Effector memory CD4-positive, alpha-beta T cell (primary cell): ENCODE measurements at places on chromosomes 12 and 14.

GRCh38 chr14:36020120-36021029 is 156.1 kb downstream of the PTCSC3 start:
- DNase-seq: no peak

DNA sequence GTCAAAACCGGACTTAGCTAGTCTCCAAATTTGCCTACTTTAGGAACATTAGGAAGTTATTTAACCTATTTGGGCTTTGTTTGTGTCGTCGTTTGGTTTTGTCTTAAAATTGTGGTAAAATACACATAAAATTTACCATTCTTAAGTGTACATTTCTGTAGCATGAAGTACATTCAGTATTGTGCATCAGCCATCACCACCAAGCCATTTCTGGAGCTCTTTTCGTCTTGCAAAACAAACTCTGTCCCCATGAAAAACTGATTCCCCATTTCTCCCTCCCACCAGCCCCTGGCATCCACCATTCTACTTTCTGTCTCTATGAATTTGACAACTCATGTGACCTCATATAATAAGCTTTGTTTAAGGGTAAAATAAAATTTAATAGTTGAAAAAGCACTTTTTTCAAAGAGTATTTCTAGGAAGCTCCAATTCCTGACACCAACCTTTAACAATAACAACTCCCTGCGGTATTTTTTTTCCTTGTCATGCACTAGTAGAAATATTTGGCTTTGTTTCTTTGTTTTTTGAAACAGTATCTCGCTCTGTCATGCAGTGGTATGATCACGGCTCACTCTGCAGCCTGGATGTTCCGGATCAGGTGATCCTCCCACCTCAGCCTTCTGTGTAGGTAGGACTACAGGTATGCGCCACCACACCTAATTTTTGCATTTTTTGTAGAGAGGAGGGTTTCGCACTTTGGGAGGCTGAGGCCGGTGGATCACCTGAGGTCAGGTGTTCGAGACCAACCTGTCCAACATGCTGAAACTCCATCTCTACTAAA is 3.6 kb upstream of the UBC start:
- DNase-seq: no peak

GRCh38 chr14:85996551-85996950 is 466.6 kb downstream of the FLRT2 start:
- no peak for DNase-seq

GRCh38 chr14:106518054-106518943 is 991.9 kb downstream of the TMEM121 start:
- peak; percentile 75 for DNase-seq

DNA sequence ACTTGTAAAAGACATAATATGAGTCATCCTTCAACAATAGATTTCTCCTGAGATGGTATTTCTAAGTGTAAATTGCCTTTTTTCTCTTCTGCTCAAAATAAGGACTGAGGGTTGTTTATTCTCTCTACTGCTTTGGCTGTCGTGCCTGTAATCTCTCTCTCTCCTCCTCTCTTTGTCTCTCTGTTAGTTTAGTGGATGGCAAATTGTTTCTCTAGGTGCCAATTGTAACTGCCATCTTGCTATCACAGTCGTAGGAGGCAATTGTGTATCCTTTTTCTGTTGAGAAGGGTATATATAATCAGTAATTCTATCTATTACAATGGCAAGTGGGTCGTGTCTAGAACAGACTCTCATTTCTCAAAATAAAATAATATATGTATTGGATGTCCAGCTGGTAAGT is 545.0 kb upstream of the FBXO33 start:
- no peak for DNase-seq

DNA sequence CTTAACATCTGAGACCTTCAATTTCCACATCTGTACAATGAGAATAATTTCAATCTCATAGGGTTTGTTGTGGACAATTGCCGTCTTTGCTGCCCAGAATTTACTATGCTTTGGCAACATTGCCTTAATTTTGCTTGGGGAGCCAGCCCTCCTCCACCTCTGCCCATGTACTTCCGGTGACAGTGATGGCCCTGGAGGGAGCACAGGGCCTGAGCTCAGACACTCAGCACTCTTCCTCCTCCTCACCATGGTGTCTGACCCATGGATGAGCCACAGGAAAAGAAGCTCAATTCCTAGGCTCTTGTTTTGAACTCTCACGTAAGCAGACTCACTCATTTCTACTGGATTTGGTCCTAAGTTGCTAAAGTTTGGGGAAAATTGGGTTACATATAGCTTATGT is 58.2 kb downstream of the TBC1D30 start:
- no peak for DNase-seq

- DNase-seq: no peak
Observed at GRCh38 chr14:29317423-29317822, 550.8 kb downstream of the FOXG1 start.

GRCh38 chr12:75975702-75976101 is 55.9 kb downstream of the PHLDA1 start:
- DNase-seq: no peak

DNA sequence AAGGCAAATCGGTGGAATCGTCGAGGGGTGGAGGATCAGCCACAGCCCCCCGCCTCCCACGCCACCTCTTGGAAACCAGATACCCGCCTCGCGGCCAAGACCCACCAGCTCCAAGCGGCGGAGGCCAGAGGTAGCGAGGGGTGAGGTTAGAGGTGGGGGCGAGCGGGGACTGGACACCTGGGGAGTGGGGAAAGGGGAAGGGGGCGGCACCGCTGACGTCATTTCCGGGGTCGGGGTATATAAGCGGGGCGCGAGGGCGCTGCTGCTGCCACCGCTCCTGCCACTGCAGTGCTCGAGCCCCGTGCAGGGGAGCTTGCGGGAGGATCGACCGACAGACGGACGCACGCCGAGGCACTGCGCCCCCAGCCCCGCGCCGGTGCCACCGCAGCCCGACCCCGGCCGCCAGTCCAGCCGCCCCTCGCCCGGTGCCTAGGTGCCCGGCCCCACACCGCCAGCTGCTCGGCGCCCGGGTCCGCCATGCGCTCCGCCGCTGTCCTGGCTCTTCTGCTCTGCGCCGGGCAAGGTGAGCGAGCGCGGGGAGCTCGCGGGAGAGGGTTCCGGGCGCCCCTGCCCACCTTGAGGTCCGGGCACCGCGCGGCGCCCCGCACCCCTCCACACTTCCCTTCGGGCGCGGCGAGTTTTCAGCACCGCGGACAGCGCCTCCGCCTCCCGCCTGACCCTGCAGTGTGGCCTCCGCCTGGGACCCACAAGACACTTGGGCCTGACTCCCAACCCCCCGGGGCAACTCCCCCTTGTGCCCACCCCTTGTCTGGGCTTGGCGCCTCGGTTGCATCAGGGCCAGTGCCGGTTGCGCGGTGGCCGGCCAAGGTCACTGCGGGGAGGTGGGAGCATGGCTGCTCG is at the start of gene CHGA:
Gene CHGA, plus strand, starts transcription at position 268 of the 861 bp plus-strand sequence. Its CDS starts 210 bp downstream, at position 478.
- peak; percentile 8 for DNase-seq

- DNase-seq: no peak
Observed at GRCh38 chr12:70744178-70744577, 106.9 kb upstream of the PTPRB start.

GRCh38 chr12:2118481-2119255 is 65.9 kb downstream of the CACNA1C start:
- DNase-seq: no peak

GRCh38 chr12:104478396-104479122 is 21.8 kb downstream of the CHST11 start:
- no peak for DNase-seq

DNA sequence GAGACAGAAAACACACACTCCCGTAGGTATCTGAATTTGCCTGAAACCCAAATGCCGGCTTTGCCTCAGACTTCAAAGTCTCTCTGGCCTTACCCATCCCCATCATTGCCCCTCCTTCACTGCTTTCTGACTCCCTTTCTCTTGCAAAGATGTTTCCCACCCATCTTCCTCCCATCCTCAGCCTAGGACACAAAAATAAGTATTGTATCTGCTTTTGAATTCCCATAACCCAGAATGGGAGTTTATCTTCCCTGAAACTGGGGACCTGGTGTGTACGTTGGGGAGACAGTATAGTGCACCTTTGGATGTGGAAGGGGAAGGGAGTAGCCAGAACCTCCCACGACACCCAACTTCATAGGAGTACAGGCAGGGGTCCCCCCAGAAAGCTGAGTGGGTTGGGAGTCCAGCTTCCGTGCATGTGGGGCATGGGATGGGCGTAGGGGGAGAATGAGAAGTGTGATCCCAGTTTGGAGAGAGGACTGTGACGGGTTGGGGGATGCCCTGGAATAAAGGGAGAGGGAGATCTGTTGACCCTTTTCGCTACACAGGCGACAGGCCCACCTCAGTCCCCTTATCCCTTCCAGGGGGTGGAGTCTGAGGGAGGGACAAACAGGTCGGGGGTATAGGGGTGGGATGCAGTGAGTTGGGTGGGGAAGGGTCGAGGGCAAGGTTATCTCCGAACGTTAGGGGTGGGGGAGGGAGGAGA is 488 bp upstream of the KIF5A start:
- no peak for DNase-seq
